ENCODE measurements at places on chromosomes 1 and 21.

DNA sequence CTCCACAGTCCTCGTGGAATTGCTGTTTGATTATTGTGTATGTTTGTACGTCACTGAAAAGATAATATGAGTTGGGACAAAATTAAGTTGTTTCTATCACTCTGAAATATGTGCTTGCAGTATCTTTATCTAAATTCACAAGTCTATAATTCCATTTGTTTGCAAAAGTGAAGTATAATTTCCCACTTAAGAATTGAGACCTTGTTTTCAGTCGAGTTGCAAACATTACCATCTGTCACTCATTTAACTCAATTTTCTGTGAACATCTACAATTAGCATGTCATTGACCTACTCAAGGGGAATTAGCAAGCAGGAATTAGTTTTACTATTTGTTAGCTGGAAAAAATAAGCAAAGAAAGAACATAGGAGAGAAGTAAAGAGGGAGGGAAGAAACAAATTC lies 195.8 kb downstream of the TPR start:
- DNase-seq = no peak

DNA sequence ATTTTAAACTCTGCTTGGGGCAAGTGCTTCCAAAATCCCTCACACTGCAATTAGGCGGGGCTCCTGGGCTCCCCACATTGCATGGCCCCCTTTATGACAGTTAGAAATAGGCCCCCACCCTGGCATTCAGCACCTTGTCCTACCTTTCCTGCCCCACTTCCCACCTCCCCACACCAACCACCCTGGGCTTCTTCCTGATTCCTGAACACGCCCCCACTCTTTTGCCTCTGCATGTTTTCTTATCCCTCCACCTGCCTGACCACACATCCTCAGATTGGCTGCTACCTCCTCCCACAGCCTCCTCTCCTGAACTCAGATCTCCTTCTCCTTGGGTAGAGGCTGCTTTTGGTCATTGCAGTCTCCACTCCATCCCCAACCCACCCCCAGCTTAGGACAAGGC lies 1.5 kb downstream of the MOB3C start:
- no peak for DNase-seq

DNA sequence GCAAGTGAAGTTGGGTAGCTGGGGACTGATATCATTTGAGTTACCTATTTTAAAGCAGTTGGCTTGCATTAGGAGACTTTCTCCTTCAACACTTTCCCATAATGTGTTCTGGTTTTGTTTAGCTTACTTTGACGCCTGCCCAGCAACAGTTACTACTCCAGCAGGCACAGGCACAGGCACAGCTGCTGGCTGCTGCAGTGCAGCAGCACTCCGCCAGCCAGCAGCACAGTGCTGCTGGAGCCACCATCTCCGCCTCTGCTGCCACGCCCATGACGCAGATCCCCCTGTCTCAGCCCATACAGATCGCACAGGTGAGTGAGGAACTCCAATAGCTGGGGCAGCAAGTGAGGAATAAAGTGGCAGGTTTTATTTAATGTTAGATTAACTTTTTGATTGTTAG lies 144.3 kb downstream of the CD247 start:
- no peak for DNase-seq

GRCh38 chr1:22870201-22870871 lies 102.3 kb downstream of the LACTBL1 start:
- no peak for DNase-seq

GRCh38 chr1:17195731-17196130 lies 9.2 kb upstream of the PADI1 start:
- no peak for DNase-seq

- no peak for DNase-seq
These were observed 7.3 kb downstream of the KIAA2013 start for GRCh38 chr1:11918799-11919519.

- no peak for DNase-seq
These were observed 73.1 kb upstream of the TMPRSS15 start for GRCh38 chr21:18476639-18477038.

GRCh38 chr1:43427941-43428340 lies 25.8 kb downstream of the HYI start:
- DNase-seq = no peak

GRCh38 chr1:228161362-228161761 lies 4.2 kb upstream of the IBA57 start:
- DNase-seq = no peak

DNA sequence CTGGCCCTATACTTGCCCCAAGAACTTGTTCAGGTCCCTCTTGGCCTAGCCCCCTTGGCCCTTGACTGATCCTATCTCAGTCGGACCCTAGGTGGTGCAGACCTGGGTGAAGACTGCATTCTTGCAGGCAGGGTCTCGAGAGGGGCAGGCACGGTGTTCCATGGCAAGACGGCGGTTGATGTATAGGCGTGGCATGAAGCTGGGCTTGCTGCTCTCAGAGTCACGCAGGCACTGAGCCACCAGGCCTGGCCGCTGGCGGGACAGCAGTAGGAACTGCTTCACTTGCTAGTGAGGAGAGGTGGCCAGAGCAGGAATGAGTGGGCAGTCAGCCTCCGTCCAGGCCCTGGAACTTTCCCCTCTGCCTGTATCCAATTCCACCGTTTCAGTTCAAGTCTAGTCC lies 3.8 kb downstream of the HECTD3 start:
- no peak for DNase-seq

GRCh38 chr1:3457910-3458883 lies 3.7 kb downstream of the ARHGEF16 start:
- DNase-seq = no peak

- no peak for DNase-seq
These were observed 357.1 kb upstream of the SGIP1 start for GRCh38 chr1:66176832-66177231.

Measured in stimulated activated CD4-positive, alpha-beta T cell treated with anti-CD3 and anti-CD28 coated beads, Interleukin-1b, Interleukin-23, amount 100 ng/mL, for 1 hour (primary cell).